ENCODE measurements at places on chromosomes 11 and 22. TPM values are rescaled to one million over a fixed set of nuclear protein-coding genes. Genes with fewer than 3 reads are reported as not detected.

DNA sequence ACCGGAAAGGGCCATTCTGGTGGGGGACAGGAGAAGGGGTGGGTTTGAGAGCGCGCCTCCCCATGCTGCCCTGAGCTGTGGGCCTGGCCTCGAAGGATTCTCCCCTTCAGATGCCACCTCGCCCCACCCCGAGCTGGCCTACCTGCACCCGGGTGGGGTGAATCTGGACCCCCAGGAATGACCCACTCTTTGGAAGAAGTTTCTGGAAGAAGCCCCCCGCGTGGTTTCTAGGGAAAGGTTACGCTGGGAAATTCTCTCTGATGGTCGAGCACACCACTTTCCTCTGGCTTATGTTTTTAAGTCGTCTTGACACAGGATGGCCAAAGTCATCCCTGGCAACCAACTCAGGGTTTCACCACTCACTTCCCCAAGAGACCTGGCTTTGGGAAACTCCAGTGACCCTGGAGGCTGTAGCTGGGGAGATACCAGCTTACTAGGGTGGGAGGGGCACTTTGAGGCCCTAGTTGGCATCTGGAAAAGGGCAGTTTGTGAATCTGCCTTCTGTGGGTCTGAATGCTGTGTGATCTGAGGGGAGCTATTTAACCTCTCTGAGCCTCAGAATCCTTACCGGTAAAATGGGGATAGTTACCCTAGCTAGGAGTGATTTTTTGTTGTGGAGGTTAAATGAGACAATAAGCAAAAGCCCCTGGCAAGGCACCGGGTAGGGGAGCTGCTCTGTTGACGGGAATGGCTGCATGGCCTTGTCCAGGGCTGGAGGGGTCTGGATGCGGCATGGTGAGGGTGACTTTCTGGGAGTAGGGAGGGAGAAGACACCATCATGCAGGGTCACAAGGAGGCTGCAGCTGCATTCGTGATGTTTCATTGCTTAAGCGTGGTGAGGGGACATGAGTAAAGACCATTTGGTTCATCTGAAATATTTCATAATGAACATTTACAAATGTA is 45.3 kb upstream of the ACCSL start:
- H3K36me3 ChIP-seq: no peaks in the 10 kb centered on the region
- H3K4me1 ChIP-seq: peaks cover 19% of the 10 kb centered on the region
- no peak overlapping the region for H3K27ac ChIP-seq
- DNase-seq: no peak
- no peaks in the 10 kb centered on the region for H3K27me3 ChIP-seq

DNA sequence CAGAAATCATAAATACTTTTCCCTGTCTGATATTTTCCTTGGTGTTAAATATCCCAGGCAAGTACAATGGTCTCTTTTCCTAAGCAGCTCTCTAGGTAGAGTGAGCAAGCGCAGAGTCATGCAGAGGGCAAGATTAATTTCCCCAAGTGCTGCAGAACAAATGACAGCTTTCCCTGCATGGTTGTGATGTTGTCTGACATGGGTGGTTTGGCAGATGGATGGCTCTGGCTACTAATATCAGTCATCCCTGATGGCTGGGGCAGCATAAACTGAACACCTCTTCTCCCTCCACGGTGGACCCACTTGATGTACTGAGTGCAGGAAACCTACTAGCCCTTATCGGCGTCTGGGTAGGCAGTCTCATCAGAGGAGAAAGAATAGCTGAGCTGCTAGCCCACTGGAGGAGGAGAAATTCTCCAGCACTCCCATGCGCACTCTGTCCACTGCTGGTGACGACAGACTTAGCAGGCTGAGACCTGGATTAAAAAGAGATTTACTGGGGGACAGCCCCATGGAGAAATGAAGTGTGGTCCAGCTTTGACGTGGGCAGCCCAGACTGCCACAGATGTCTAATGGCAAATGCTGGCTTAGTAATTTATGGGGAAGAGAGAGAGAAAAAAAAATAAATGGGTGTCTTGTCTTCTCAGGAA is 202.9 kb downstream of the DBX1 start:
- peaks cover 12% of the 10 kb centered on the region for H3K36me3 ChIP-seq
- no peak for DNase-seq
- no peak overlapping the region for H3K4me3 ChIP-seq
- no peaks in the 10 kb centered on the region for H3K27me3 ChIP-seq

DNA sequence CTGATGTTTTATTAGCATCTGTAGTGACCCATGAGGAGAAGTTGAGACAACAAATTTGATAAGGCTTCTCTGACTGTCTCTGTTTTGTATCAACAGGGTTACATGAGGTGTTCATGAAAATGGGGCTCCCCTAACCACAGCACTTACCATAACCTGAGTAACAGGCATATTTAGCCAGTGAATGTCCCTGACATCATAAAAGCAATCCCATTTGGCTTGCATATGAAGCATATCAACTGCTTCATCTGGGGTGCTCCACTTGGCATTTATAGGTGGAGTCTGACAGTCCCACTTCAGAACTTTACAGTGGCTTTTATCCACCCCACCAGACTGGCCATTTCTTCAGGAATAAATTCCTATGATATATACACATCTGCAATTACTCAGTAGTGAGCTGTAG is 257.6 kb downstream of the LUZP2 start:
- H3K4me3 ChIP-seq: no peak overlapping the region
- H3K27ac ChIP-seq: no peak overlapping the region
- H3K27me3 ChIP-seq: no peaks in the 10 kb centered on the region
- H3K36me3 ChIP-seq: no peaks in the 10 kb centered on the region

- H3K27ac ChIP-seq: no peak overlapping the region
- peak overlapping the region; percentile 79 for H3K4me3 ChIP-seq
- H3K36me3 ChIP-seq: no peaks in the 10 kb centered on the region
- H3K4me1 ChIP-seq: peaks cover 40% of the 10 kb centered on the region
Measured at GRCh38 chr22:31083377-31083768, 2.3 kb downstream of the SMTN start.

GRCh38 chr22:50262460-50262911 is 1.0 kb upstream of the MAPK12 start:
- H3K27ac ChIP-seq: no peak overlapping the region
- H3K4me1 ChIP-seq: peaks cover 8% of the 10 kb centered on the region
- peaks cover 27% of the 10 kb centered on the region for H3K27me3 ChIP-seq
- peak overlapping the region; percentile 66 for H3K4me3 ChIP-seq

The CARD18 gene
- not detected for total RNA-seq

The PHRF1 gene
- 39.4 TPM for total RNA-seq

The SPDYC gene
- 0.35 TPM for total RNA-seq

The MUC15 gene
- total RNA-seq: not detected

The LGALS1 gene
- total RNA-seq: 17.3 TPM

The FGF4 gene
- 3.3 TPM for total RNA-seq

The PRG3 gene
- total RNA-seq: not detected

The MS4A7 gene
- total RNA-seq: 0.25 TPM

The GAL3ST1 gene
- 11.2 TPM for total RNA-seq

All from WTC11 (cell line).